Activated T-cell treated with anti-CD3 and anti-CD28 coated beads, Interleukin-2, amount 50 U/mL, for 1 hour (primary cell): ENCODE measurements at places on chromosomes 7 and 10.

- DNase-seq = no peak
These were observed 7.3 kb downstream of the TSPAN15 start for GRCh38 chr10:69458430-69459100.

DNA sequence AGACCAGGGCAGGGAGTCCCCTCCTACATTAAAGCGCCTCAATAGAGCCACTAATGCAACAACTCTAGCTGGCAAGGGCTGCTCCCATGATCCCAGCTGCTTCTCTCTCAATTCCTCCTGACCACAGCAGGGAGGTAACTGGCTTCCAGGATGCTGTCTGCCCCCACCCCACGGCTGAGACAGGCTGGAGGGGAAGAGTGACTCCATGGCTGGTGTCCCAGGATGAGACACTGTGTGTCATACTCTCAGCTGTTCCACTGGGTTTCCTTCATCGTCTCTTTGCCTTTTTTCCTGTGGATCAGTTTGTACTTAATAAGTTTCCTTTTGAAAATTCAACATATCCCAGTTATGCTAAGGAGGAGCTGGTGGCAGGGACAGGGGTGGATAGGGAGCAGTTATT, 27.7 kb upstream of the MYH16 start:
- no peak for DNase-seq

- peak; percentile 32 for DNase-seq
These were observed 5.0 kb upstream of the TNRC18 start for GRCh38 chr7:5428478-5429252.

GRCh38 chr7:46774515-46774914, 807.4 kb downstream of the TNS3 start:
- no peak for DNase-seq

- no peak for DNase-seq
These were observed 123.0 kb downstream of the NOC3L start for GRCh38 chr10:94239696-94240095.

DNA sequence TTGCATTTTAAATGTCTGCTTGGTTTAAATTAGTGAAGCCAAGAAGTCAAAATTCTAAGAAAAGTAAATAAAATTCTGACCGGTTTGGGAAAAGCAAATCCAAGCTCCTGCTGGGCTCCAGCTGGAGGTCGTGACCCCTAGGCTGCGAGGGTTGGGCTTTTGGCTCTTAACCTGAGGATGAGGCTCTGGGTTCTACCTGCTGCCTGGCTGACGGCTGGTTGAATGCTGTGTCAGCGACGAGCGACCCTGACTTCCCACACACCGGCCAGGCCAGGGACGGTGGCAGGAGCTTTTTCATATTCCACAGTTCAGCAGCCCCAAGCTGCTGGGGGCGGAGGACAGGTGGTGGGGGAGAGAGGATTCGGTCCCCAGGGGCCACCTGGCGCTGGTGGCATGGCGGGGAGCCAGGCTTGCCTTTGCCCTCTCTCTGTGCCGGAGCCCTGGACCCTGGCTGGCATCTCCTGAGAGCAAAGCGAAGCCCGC, 843 bp upstream of the PLPP4 start:
- no peak for DNase-seq

DNA sequence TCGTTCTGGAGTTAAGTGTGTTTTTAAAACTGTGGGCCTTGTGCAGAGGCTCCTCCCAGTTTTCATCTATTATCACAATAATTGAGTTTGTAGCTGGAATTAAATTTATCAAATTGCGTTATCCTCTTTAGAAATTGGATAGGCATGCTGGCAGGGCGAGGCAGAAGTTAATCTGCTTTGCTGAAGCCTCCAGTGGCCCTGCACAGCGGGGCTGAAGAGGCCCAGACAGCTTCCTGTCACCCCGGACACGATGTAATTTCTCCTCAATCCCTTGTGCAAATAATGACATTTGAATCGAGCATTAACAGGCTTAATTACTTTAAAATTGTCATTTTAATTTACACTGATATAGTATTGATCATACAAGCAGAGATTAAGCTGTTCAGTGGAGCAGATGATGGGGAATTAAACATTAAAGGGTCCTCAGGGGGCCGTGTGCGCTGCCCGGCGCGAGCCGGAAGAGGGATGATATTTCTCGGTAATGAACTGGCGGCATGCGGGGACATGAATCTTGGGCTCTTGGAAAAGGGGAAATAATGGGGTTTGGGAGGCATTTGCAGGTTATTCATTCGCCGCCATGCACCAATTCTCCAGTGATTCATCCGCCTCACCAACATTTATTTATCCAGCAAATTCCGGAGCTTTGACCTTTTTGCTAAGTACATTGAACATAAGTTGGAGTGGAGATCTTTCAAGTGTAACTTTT, 118.5 kb downstream of the NKX6-2 start:
- no peak for DNase-seq

DNA sequence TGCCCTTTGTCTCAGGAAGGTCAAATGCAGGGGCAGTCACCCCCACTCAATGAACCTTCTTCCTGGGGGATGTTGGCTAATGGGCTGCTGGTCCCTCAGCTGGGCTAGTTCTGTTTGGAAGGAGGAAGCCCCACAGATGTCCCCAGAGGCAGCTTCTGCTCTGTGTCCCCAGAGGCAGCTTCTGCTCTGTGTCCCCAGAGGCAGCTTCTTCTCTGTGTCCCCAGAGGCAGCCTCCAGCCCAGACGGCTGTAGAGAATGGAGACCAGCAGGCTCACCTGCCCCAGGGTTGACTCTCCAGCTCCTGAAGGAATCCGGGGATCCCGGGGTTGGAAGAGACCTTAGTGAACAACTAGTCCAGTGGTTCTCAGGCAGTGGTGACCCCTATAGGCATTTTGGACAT, 62.5 kb upstream of the LEP start:
- no peak for DNase-seq

DNA sequence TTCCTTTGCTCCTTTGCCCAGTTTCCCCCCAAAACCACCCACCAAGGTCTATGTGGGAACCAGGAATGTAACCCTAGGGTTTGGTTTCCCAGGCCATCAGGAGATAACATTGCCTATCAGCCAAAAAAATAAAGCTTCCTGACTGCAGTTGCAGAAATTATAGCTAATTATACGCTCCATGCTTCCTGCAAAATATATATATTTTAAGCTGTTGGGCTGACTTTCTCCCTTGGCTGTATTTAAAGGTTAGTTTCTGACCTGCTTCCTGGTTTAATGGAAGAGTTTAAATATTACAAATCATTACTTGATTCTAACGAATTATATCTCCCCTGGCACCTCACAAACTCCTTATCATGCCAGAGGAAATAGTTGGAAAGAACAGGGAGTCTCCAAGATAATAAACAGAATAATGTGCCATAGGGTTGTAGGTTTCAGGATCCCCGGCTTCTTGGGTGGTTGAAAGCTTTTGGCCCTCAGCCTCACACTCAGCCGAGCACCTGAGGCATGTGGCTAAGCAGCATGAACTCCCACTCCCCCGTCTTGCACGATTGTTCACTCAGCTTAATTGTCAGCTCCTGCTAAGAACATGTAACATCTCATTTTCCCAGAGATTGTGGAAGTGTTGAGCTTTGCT, 79.9 kb downstream of the FZD1 start:
- DNase-seq = no peak

DNA sequence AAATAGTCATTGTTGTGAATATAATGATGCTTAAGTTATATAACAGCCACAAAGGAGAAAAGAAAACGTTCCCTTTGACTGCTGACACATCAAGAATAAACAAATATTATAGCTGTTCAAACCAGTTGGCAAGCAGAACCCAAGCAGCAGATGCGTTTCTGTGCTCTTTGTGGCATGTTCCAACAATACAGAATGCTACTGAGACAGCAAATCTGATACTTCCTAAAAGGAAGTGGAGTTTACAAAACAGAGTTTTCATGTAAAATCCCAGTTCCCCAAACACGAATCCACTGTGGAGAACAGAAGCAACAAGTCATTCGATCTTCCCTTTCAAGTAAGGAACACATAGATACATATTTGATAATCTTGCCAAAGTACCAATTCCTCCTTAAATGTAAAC, 170.9 kb upstream of the ASAH2 start:
- no peak for DNase-seq

DNA sequence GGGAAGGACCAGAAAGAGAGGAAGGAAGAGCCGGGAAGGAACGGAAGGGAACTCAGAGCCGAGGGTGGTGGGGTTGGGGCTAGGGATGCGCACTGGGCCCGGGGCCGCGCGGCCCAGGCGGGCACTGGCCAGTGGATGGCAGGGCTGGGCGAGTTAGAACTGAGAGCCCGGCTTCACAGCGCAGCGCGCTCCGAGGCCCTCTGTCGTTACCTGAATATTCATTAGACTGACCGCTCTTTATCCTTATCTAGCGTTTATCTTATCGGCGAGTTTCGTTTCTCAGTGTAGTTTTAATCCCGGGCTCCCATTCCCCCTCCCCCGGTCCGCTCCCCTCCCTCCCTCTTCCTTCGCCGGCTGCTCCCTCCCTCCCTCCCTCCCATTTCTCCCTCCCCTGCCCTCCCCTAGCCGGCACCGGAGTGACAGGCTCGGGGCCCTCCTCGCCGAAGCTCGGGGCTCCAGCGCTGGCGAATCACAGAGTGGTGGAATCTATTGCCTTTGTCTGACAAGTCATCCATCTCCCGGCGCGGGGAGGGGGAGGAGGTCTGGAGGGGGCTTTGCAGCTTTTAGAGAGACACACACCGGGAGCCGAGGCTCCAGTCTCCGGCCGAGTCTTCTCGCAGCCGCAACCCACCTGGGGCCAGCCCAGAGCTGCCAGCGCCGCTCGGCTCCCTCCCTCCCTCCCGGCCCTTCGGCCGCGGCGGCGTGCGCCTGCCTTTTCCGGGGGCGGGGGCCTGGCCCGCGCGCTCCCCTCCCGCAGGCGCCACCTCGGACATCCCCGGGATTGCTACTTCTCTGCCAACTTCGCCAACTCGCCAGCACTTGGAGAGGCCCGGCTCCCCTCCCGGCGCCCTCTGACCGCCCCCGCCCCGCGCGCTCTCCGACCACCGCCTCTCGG, at the start of gene PAX2:
TSS of gene PAX2 (plus strand) at position 596 of the 895 bp plus-strand sequence. CDS start 679 bp downstream, outside the sequence.
- no peak for DNase-seq

DNA sequence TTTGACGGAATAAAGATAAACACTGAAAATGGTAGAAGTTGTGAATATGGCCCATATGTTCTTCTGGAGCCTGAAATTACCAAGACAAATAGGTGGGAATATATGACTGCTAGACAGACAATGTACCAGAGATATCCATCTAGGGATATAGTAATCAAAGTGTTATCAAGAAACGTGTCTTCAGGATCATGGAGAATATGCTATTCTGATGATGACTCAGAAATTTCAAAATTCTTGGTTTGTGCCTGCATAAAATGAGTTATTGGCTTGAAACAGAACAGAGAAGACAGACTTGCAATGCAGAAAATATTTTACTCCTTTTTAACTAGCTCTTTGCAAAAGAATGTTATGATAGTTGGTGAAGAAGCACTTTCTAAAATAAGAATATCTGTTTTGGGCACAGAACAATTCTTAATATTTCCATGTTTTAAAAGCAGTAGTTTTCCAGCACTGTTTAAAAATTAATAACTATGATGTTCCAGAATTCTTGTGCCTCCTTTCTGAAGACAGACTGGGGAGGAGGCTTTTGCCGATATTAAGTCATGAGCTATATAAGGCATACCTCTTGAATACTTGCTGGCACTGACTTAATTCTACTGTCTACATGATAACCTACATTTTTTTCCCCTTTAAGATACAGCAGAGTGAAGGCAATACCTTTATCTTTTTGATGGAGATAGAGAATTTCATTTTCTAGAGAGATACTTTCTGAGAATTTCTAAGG, 34.4 kb upstream of the CABCOCO1 start:
- DNase-seq = no peak

GRCh38 chr10:22429981-22430421, 84.7 kb downstream of the SPAG6 start:
- no peak for DNase-seq

DNA sequence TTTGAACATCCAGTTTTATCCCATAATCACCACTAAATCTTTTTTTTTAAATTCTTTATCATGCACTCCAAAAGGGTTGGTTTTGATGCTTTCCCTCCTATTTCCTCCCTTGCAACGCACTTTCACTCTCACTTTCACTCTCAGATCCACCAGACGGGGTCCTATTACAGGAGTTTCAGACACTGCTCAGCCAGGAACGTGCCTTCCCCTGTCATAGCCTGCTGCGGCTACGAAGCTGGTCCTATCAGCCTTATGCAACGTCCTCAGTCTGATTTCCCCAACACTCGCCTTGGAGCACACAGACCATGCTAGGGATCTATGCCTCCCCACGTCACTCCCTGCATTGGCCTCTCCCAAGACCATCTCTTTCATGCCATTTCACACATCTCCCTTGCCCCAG, 23.4 kb downstream of the ZPBP start:
- DNase-seq = peak; percentile 30

DNA sequence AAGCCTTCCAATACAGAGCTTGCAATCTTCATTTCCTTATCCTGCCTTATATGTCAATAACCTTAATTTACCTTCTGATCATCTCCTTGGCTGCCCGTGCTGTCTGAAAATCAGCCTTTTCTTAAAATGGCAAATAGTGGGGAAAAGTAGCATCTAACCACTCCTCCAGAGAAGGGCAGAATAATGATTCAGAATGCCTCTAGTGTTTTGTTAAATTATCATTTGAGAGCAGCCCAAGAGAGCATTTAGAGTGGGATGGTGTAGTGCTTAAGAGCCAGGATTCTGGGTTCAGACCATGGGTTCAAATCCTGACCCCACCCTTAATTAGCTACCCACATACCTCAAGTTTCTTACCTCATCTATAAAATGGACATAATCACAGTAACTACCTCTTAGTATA, 4.6 kb upstream of the TMEM139 start:
- DNase-seq = no peak

DNA sequence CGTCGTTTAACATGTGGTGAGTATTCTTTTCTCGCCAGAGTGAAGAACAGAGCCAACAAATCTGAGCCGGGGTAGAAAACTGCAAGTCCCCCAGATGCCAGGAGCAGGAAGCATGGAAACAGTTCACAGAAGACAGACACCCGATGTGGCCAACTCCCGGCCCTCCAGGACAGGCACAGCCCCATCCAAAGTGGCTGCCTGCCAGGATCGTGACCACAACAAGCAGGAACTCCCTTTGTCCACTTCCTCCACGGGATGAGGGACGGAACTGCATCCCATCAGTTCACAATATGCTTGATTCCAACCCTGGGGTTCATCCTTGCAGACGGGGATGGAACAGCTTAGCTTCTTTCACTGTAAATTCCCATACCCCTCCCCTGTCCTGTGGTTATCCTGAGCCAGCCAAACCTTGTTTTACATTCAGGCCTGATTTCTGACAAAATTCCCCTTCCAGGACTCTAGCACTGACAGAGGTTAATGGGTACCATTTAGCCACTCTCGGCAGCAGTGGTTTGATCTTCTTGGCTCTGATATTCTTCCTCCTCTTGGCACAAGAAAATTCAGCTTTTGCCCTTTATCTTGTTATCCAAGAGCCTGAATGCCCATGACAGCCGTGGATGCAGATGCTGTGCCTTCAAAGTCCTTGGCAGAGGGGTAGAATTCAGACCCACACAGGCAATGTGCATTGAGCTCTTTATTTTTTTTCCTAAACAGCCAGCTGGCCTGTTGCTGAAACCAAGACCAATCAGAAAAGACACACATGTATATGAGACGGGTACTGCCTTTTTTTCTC, 105.5 kb upstream of the FAM204A start:
- DNase-seq = no peak

DNA sequence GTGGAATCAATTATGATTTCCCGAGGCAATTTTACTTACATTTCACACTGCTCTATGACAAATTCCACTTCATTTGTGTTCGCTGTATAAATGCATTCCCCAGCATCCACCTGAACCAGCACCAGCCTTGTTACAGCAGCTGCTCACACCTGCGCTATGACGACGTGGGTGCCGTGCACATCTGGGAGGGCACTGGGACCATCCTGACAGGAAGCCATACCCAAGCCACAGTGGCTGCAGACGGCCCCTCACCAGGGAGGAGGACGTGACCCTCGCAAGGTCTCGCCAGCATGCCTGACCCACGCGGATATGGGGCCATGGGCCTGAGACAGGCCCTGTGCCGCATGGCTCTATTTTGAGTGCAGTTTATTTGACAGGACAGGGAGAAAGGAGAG, 201.3 kb downstream of the MAD1L1 start:
- DNase-seq = no peak
